Stimulated activated CD8-positive, alpha-beta memory T cell treated with anti-CD3 and anti-CD28 coated beads, Interleukin-4, amount 100 ng/mL, for 48 hours (primary cell): ENCODE measurements at places on chromosomes 3 and 15.

- no peak for DNase-seq
These were observed 279.4 kb upstream of the TLE3 start for GRCh38 chr15:70376929-70377691.

DNA sequence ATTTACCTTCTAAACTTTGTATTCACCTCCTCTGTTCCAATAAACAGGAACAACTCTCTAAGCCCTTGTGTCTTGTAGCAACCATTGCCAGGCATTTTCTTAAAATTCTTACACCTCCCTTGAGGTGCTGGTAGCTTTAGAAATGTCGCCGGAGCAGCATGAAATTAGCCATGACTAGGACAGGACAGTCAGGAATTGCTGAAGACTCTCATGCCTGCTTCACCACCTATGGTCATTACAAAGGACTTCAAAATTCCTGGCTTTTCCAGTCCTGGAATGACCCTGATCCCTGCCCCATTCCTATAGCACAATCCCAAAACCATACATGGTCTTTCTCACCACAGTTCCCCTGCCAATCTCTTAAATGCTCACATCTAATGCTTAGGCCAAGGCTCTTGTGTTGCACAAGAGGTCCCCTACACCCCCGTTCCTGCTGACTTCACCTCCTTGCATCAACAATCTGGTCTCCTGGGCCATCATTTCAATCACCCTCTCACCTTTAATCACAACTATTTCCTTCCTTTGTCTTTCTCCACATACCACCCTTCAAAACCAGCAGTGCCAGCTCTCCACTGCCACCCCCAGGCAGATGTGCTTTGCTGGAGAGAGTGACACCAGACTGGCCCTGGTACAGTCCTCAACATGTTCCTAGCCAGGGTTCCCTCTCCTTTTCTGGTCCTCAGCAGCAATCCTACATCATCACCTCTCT lies 113.2 kb upstream of the TJP1 start:
- DNase-seq = no peak

- DNase-seq = no peak
These were observed 69.3 kb downstream of the MYH15 start for GRCh38 chr3:108441071-108441507.

DNA sequence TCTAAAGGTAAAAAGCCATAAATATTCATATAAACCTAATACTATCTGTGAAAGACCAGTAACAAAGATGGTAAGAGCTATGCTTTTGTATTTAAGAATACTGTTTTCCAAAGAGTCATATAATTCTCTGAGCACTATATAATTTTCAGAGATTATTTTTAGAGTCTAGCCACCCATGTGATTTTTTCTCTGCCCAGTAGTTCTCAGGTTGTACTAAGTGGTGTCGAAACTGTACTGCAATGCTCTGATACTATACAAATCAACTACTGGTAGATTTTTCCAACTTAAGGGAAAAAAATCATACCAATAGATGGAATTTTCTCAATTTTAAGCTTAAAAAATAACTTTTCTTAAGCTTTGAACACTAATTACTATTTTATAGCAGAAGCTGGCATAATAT lies 104.8 kb downstream of the MYO5A start:
- DNase-seq = no peak

DNA sequence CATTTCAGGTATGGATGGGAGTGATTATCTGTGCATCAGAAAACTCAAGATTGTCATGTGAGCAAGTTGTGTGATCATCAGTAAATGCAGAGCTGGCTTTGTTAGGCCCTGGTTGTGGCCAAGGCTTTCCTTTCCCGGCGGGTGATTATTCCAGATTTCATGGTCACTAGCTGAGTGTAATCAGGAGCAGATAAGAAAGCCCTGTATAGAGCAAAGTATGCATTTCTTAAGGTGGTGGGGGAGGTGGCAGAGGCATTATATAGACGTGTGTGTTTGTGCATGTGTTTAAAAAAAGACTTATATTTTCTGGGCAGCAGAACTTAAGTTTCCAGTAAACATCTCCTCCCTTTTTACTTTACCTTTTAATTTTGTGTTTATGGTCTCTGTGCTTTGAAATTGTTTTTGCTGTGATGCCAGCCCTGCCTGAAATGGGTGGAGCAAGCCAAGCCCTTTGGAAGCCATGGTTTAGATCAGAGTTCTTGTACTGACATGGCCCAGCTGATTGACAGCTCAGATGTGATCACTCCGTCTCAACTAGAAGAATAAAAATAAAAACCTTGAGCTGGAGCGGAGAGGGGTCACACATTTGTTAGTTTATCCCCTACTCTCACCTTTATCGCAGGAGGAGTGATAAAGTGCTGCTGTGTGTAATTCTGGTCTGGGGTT lies 22.2 kb downstream of the SMAD3 start:
- no peak for DNase-seq

DNA sequence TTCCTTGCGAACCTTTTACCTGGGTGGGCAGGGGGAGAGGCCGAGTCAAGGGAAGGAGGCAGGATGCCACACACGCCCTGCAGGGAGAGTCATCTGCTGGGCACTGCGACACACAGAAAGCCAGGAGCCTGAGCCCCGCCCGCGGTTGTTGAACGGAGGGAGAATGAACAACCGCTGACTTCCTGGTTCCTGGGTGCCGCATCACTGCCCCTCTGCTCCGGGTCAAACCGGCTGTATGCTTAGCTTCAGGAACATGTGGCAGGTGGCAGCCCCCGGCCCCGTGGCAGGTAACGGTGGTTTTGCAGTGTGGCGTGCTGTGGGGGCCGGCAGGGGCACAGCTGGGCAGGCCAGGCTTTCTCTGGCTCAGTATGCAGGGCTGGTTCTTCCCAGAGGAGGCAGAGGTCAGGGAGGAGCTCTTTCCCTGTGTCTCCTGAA lies 33.4 kb downstream of the APBA2 start:
- peak; percentile 64 for DNase-seq

DNA sequence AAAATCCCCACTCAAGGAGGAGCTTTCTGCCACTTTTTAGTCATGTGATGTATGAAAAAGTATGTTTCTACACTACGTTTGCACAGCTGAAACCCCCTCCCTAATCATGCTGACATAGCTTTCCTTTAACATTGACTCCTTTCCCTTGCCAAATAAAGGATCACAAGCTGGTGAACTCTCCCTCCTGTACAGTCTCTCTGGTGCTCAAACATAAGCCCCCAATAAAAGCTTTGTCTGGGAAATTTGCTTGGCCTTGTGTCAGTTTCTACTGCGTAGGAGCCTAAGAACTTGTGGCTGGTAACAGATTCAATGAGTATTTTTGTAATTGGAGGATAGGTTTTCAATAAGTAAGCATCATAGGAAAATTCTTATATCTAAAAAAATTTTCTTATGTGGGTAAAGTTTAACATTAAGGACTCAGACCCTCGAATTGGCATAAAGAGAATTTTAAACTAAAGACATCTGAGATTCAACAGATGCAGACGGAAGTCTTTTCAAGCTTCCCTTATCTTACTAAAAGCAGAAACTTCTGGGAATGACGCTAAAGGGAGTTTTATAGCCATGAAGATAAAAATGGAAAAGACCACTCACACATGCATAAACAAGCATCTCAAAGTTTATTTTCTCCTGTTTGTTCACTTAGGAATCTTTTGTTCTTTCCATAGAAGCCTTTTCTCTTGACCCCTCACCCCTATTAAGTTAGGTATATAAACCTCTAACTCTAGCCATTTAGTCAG lies 44.1 kb upstream of the P2RY1 start:
- no peak for DNase-seq

- DNase-seq = no peak
These were observed 172.9 kb upstream of the NSMCE3 start for GRCh38 chr15:29442532-29442931.

DNA sequence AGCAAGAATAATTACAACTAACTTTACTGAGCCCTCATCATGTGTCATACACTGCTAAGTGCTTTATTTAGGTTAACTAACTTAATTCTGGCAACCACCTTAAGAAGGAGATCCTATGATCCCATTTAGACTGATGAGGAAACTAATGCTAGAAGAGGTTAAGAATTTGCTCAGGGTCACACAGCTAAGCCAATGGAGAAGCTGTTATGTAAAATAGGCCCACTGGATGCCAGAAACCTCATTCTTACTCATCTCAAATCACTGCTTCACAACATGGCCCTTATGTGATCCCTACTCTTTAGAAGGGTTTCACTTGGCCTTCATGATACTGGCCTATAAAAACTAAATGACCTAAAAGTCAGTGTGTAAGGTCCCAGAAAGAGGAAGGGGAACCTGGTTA lies 41.2 kb downstream of the IMPG2 start:
- no peak for DNase-seq

DNA sequence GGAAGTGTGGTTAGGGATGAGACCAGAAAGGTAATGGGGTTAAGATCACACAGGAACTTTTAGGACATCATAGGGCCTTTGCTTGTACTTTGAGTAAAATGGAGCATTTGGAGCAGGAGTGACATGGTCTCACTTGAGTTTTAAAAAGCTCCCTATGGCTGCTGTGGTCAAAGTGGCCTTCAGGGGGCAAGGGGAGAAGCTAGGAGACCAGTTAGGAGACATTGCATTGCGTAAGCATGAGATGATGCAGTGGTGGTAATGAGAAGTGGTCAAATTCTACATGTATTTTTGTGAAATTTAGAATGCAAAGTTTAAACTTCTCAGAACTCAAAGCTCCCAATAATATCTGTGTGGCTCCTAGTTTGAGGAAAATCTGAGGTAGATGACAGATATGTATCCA lies 27.9 kb downstream of the MED12L start:
- DNase-seq = no peak

DNA sequence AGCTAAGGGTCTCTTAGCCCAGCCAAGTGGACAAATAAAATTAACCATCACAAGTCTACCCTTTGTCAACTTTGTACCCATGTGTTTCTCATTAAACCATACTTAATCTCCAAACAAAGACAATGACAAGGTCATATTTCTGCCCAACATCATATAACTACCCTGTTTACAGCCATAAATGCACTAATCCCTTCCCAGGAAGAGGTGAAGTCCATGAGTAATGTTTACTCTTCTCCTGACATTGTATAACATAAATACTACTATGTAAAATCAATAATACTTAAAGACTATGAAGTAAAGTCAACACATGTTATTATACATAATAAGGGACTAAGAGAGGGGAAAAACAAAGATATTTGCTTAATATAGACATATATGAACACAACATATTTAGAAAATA lies 38.5 kb upstream of the FAN1 start:
- DNase-seq = no peak

GRCh38 chr3:107973152-107973551 lies 117.7 kb downstream of the CD47 start:
- no peak for DNase-seq

DNA sequence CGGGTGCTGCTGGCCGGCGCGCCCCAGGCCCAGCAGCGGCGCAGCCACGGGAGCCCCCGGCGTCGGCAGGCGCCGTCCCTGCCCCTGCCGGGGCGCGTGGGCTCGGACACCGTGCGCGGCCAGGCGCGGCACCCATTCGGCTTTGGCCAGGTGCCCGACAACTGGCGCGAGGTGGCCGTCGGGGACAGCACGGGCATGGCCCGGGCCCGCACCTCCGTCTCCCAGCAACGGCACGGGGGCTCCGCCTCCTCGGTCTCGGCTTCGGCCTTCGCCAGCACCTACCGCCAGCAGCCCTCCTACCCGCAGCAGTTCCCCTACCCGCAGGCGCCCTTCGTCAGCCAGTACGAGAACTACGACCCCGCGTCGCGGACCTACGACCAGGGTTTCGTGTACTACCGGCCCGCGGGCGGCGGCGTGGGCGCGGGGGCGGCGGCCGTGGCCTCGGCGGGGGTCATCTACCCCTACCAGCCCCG lies 777 bp downstream of the LOXL1 start:
- peak; percentile 60 for DNase-seq

DNA sequence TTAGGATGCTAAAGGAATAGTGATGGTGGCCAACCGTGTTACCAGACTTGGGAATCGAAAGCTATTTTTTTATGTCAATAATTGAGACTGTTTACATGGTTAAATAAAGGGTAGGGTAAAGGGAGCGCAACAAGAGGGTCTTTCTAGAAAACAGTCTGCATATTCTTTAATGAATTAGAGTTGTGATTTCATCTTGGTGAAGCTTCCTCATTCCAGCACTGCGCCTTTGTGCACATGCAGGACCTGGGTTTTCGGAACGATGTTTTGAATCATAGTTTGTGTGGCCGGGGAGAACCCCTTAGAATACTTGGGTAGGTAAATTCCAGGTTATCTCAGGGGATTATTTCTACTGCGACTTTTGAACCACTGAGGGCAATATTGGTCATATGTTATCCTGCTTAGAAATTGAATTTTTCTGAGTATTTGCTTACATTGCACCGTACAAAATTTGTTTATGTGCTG lies 1.3 kb downstream of the PIK3CA start:
- DNase-seq = peak; percentile 50

DNA sequence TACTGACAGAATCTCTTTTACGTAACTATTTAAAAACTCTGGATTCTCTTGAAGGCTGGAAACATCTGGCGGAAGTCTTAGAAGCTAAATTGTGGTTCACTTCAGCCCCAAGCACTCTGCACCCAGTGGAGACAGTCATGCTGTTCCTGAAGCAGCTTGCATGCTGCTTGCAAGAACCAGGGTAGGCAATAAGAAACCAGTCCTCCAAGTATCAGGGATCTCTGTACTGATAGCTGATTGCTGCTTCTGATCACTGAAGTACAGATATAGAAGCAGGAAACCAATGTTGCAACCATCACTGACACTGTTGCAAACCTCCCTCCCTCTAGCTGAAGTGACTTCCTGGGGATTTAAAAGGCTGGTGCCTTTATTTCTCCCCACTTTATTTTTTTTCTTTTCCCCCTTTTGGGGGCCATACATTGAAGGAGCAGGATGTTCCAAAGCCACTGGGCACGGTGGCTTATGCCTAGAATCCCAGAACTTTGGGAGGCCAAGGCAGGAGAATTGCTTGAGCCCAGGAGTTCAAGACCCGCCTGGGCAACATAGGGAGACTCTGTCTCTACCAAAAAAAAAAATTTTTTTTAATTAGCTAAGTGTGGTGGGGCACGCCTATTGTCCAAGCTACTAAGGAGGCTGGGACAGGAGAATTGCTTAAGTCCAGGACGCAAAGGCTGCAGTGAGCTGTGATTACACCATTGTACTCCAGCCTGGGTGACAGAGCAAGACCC lies 15.3 kb downstream of the SPCS1 start:
- DNase-seq = no peak

- DNase-seq = no peak
These were observed 81.6 kb upstream of the MDFIC2 start for GRCh38 chr3:70393881-70394612.

DNA sequence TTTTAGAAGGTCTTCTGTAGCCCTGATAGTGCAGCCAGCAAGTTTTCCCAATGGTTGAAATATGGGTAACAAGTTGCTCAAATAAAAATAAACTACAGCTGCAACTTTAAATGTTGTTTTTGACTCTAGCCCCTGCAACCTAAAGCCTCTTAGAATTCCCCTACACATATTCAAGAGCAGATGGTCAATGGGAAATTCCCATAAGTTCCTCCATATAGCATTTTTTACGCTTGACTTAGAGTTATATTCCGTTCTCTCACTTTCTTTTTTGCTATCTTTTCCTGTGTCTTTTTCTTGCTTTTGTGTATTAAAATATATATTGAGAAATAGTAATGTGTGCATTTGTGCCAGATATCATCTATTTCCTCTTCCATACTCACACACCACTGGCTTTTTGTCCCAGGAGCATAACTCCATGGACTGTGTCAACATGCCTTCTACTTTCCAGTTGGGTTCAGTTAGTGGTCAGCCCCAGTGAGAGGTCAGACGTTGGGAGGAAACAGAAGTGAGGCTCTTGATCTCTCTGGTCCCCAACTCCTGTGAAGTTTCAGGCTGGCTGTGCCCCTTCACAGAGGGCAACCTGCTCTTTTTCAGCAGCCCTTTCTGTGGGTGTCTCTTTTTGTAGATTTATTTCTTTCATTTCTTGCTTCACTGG lies 63.3 kb upstream of the TP63 start:
- no peak for DNase-seq
